ENCODE measurements at places on chromosomes 16 and 17. TPM values are rescaled to one million over a fixed set of nuclear protein-coding genes. Genes with fewer than 3 reads are reported as not detected.

The CRYBA1 gene
- not detected for total RNA-seq

The TTYH2 gene
- total RNA-seq = 1.6 TPM

The BCL6B gene
- total RNA-seq = not detected

The CLDN7 gene
- total RNA-seq = 2.6 TPM

The CES1 gene
- total RNA-seq = 29.2 TPM

The SRCIN1 gene
- 2.4 TPM for total RNA-seq

The CLTC gene
- 174 TPM for total RNA-seq

The PERCC1 gene
- not detected for total RNA-seq

The ASGR1 gene
- 0.42 TPM for total RNA-seq

The CLEC10A gene
- total RNA-seq = not detected

The NLGN2 gene
- 19.7 TPM for total RNA-seq

The DCUN1D3 gene
- 11.5 TPM for total RNA-seq

The ZG16 gene
- not detected for total RNA-seq

The MIF4GD gene
- total RNA-seq = 33.7 TPM

The CCL13 gene
- total RNA-seq = not detected

The CSH1 gene
- total RNA-seq = not detected

The CCL7 gene
- total RNA-seq = 0.27 TPM

The TBC1D3 gene
- total RNA-seq = not detected

The NPIPA5 gene
- 4.8 TPM for total RNA-seq

The SEC14L5 gene
- total RNA-seq = 0.06 TPM

The GAST gene
- 0.50 TPM for total RNA-seq

The CD300LG gene
- not detected for total RNA-seq

The EMP2 gene
- total RNA-seq = 58.2 TPM

The OR4D1 gene
- total RNA-seq = 0.02 TPM

The BICDL2 gene
- not detected for total RNA-seq

The KRTAP4-3 gene
- not detected for total RNA-seq

The GPR139 gene
- total RNA-seq = not detected

The SOX8 gene
- total RNA-seq = 2.2 TPM

The ENPP7 gene
- total RNA-seq = not detected

The AMFR gene
- total RNA-seq = 67.7 TPM

All from A549 treated with dexamethasone at 1 μM for 4 hours (cell line).